Pericardium fibroblast (primary cell): ENCODE measurements at places on chromosomes 11 and 22. TPM values are rescaled to one million over a fixed set of nuclear protein-coding genes. Genes with fewer than 3 reads are reported as not detected.

KDM4F gene
- not detected in 2 replicates for total RNA-seq

PSMC3 gene
- 110 and 120 TPM in 2 replicates for total RNA-seq

FAT3 gene
- total RNA-seq, result 0.23 and 0.68 TPM in 2 replicates

HMGXB4 gene
- 9.3 and 14.6 TPM in 2 replicates for total RNA-seq

TTC36 gene
- 0.26 TPM in 1 of 2 replicates, not detected in the other for total RNA-seq

TMEM86A gene
- 1.2 TPM in 2 replicates for total RNA-seq

MISFA gene
- total RNA-seq, result not detected in 2 replicates

MUC6 gene
- total RNA-seq, result not detected in 2 replicates

EFCAB6 gene
- 1.0 and 1.5 TPM in 2 replicates for total RNA-seq

PGA4 gene
- not detected in 2 replicates for total RNA-seq

DDTL gene
- total RNA-seq, result 1.0 and 1.2 TPM in 2 replicates

SYCE3 gene
- not detected in 2 replicates for total RNA-seq

ATP6V1E1 gene
- total RNA-seq, result 93.1 and 116 TPM in 2 replicates

OR52I1 gene
- not detected in 2 replicates for total RNA-seq

CRYBB2 gene
- not detected in 2 replicates for total RNA-seq

PSMD13 gene
- 94.1 and 119 TPM in 2 replicates for total RNA-seq

DDI1 gene
- total RNA-seq, result not detected in 2 replicates

SOX6 gene
- total RNA-seq, result 0.09 and 0.47 TPM in 2 replicates

MAP6 gene
- 5.6 and 6.1 TPM in 2 replicates for total RNA-seq

H19 gene
- total RNA-seq, result 18,433 and 25,558 TPM in 2 replicates

SHANK2 gene
- 2.2 TPM in 1 of 2 replicates, not detected in the other for total RNA-seq

TRPC6 gene
- 0.43 and 0.82 TPM in 2 replicates for total RNA-seq

SCGB1A1 gene
- not detected in 2 replicates for total RNA-seq

WNT11 gene
- 0.51 and 6.0 TPM in 2 replicates for total RNA-seq

TH gene
- 0.17 and 17.5 TPM in 2 replicates for total RNA-seq

FOSL1 gene
- 4.9 and 8.5 TPM in 2 replicates for total RNA-seq

SMIM38 gene
- total RNA-seq, result 0.09 TPM in 1 of 2 replicates, not detected in the other
